Stimulated activated CD4-positive, alpha-beta T cell treated with anti-CD3 and anti-CD28 coated beads, TNF-alpha, amount 100 ng/mL, for 1 hour (primary cell): ENCODE measurements at places on chromosomes 16 and 17.

DNA sequence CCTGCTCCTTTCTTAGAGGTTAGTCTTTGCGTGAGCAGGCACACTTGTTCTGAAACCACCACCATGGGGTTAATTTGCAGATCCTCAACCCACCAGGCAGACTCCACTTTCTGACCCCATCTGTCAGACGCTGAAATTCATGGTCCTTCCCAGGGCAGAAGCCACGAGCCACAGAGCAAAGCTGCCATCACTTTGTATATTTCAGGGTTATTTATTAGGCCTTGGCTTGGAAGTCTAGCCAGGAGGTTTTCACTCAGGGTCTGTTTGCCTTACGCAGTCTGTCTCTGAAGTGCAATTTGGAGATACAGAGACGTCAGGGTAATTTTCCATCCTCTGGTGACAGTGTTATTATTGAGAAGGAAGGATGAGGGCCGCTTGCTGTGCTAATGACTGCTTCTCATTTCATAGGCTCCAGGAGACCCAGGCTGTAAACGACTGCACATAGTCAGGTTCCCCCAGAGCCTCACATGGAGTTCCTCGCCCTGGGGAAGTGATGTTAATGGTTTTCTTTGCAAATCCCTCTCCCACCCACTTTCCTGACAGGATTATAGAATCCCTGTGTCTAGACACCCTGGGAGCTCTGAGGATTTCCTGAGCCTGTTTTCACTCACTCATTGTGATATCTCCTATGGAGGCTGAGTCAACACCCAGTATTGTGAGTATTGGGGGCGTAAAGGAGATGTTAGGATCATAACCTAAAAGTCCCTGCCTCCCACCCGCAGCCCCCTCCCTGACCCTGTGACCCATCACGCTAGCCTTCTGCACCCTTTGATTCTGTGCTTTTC lies 269.0 kb downstream of the ABCC12 start:
- no peak for DNase-seq

DNA sequence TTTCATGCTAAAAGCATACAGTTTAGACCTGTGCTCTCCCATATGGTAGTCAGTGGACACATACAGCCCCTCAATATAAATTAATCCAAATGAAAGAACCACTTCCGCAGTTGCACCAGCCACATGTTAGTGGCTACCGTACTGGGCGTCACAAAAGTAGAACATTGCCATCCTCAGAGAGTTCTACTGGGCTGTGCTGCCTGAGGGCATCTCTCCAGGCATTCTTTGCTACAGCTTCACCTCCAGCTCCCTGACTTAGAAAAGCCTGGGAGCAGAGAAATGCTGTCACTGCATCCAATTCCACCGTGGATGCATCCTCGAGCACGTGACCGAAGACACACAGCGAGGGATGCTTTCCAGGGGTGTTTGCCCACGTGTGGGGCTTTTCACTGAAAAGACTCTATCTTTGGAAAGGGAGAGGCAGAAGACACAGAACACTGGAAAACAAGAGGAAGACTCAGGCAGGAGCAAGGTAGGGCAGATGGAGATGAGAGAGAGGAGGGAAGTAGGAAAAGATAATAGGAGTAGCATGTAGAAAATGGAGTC lies 86.4 kb downstream of the GAS7 start:
- no peak for DNase-seq

GRCh38 chr16:71648921-71649320 lies 22.9 kb downstream of the MARVELD3 start:
- DNase-seq, result no peak

- DNase-seq, result no peak
Observed at GRCh38 chr16:14338236-14338635, 267.1 kb downstream of the MRTFB start.

- DNase-seq, result no peak
Observed at GRCh38 chr17:31838636-31839225, 20.3 kb downstream of the COPRS start.

GRCh38 chr16:27430923-27431484 lies 29.0 kb downstream of the IL21R start:
- no peak for DNase-seq

- no peak for DNase-seq
Observed at GRCh38 chr17:81384929-81385319, 10.3 kb upstream of the BAHCC1 start.

DNA sequence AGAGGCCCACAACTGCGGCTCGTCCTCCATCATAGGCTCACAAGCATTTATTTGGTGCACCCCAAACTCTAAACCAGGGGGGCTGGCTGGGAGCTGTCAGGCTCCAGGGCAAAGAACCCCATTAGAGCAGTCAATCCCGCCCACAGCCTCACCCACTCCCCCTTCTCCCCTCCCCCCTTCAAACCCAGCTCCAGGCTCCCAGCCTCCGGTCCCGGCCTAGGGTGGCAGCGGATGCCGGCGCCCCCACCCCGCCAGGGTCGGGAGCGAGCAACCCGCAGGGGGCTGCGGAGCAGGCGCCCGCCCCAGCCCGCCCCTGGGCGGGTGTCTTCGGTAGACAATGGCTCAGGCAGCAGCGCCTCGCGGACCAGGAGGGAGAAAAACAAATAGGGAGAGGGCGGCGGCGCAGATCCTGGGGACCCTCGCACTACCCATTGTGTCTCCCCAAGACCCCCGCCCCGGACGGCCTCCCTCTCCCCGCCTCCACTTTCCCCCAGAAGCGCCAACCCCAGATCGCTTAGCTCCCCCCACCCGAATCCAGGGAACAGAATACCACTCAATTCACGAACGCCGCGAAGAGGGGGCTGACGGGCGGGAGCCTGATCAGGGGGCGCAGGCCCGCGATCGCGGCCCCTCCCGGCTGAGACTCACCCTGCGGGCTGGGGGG lies 572 bp downstream of the FAM171A2 start:
- no peak for DNase-seq

- no peak for DNase-seq
Observed at GRCh38 chr16:89742948-89743347, 21.6 kb downstream of the ZNF276 start.

- no peak for DNase-seq
Observed at GRCh38 chr17:75881678-75882454, 3.5 kb upstream of the TRIM47 start.

DNA sequence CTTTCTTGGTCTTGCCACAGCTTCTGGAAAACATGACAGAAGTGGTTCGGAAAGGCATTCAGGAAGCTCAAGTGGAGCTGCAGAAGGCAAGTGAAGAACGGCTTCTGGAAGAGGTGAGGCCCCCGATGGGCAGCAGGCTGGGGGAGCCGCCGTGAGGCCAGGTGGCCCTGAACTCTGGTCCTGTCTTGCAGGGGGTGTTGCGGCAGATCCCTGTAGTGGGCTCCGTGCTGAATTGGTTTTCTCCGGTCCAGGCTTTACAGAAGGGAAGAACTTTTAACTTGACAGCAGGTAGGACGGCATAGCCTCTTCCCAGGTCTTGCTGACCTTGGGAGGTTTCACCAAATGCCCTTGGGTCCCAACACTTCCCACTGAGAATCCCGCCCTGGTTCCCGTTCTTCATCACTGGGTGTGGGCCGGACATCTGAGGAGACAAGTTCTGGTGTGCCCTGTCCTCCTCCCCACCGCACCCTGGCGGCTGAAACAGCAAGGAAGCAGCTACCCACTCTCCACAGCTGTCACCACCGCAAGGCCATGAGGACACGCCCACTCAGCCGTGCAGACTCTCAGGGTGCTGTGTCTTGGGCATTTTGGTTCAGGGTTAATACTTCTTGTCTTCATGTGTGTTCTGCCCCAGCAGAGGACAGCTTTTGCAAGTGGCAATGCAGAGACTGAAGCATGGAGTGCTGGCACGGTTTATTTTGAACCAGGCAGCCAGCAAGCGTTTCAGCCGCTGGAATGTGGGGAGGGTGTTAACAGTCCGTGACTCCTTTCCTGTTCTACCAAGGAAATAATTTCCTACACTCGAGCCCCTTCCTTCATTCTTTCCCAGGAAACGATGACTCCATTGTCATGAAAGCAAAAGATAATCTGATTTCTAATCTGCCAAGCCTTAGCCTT lies 21.4 kb downstream of the NTAN1 start:
- DNase-seq, result no peak

- DNase-seq, result no peak
Observed at GRCh38 chr17:8155231-8155995, 3.2 kb upstream of the PER1 start.

DNA sequence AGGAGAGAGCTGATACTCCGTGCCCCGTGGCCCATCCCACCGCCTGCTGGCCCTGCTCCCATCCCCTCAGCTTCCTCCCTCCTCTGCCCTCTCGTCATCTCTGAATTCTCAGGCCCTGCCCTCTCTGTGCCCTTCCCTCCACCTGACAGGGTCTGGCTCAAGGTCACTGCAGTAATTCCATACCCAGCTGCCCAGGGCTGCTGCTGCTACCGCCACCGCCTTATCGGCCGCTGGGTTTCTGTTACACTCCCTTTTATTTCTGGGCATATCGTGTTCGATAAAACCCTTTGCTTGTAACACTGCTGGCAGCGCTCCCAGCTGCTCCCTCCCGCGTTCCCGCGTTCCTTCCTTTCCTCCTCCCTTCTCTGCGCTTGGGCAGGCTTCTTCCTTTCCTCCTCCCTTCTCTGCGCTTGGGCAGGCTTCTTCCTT lies 1.2 kb downstream of the EPN3 start:
- DNase-seq, result no peak

- DNase-seq, result no peak
Observed at GRCh38 chr17:69188064-69188463, 40.6 kb downstream of the ABCA10 start.

DNA sequence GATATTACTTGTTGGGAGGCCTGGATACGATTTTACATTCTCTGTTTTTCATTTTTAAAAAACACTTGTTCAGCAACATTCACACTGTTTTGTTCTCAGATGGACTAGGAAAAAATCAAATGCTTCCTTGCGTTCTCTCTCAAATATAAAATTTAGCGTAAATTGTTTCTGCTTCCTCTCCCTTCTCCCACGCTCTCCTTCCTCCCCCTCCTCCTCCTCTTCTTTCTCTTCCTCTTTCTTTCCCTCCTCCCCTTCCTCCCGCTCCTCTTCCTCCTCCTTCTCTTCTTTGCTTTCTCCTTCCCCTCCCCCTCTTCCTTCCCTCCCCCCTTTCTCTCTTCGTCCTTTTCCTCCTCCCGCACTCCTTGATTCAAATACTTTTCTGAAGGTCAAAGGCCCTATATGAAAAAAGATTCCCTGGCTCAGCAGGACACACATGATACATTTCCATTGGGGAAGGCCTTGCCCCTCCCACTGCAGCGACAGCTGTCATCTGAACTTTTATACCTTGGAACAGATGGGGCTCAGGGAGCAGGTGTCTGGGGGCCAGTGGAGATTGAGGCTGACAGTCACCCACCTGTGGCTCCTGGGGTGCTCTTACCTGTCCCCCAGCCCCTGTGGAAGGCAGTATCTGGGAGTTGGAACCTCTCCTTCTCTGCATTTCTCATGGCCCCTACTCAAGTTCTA lies 99.4 kb upstream of the SDK2 start:
- DNase-seq, result no peak

- no peak for DNase-seq
Observed at GRCh38 chr16:72099377-72099818, 5.8 kb downstream of the DHX38 start.

DNA sequence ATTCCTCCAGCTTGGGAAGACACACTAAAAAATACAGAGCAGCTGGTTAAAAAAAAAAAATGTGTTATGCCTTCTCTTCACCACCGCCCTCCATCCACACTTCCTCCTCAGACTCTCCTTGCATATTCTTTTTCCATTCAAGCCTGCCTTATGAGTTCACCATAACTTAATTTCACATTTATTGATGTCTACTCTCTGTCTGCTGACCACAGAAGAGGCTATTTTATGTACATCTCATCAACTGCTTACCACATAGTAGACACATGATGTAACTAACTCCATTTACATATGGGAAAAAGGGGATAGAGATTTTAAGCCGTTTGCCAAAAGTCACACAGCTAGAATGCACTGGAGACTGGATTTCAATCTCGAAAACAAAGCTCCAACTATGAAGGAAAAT lies 409.8 kb downstream of the CDH11 start:
- DNase-seq, result no peak
